ENCODE measurements at places on chromosomes 5 and 9.
A peak's percentile ranks its signal among the peaks of the same experiment; 100 is the strongest.

DNA sequence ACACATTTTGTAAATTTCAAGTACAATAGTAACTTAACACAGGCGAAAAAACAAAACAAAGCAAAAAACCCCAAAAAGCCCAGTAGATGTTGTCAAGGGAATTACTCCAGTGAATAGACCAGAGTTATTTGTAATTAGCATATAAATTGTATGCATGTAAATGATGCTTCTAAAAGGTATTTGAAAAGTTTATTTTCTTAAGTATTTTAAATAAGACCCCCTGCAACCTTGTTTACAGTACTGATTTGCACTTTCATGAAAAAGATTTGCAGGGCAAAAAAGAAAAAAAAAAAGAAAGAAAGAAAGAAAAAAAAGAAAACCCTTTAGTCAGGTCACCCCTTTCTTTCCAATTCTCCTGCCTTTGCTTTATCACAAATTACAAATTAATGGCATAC is 372.3 kb upstream of the IRX2 start:
- no peak for DNase-seq

DNA sequence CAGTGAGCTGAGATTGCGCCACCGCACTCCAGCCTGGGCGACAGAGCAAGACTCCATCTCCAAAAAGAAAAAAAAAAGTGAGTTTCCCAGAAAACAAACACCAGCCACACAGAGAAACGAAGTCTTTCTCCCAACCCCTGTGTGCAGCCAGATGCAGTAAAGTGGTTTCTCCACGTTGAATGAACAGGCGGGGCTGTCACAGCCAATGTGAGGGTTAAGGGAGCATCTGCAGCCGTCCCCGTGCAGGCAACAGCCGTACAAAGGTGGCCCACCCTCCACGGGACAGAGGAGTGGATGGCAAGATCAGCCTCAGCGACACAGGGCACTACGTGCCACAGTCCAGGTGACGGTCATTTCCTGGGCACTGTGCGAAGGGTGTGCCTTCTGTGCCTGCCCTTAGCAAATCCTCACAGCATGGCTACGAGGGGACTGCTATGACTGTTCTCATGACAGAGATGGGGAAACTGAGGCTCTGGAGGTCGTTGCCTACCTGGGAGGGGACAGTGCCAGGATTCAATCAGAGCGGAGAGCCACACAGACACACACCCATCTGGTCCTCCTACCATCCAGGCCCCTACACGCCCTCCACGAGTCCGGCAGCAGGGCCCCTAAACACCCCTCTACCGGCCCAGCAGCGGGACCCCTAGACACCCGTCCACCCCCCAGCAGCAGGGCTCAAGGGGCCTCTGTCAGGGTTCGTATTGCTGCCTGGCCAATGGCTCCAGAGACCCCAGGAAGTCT is 2.3 kb downstream of the VAV2 start:
- DNase-seq: no peak

- DNase-seq: no peak
Observed at GRCh38 chr9:132008855-132009812, 70.5 kb downstream of the MED27 start.

DNA sequence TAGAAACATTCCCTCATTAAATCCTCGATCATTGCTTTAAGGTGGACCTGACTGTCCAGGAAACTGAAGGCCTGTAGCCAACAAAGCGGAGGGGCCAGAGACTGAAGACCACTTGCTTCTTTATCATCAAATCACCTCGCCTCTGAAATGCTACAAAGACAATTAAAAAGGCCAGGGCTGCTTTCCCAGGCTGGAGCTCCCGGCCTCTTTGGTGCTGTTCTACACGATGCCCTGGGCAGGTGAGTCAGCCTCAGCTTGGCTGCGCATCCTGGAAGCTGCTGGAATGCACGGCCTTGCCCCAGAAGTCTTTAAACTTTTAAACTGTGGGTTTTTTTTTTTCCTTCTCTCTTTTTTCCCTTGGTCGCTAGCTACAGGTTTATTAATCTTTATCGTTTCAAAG is 46.5 kb downstream of the SH3PXD2B start:
- DNase-seq: no peak

- DNase-seq: no peak
Observed at GRCh38 chr5:125837866-125838265, 585.3 kb upstream of the GRAMD2B start.

DNA sequence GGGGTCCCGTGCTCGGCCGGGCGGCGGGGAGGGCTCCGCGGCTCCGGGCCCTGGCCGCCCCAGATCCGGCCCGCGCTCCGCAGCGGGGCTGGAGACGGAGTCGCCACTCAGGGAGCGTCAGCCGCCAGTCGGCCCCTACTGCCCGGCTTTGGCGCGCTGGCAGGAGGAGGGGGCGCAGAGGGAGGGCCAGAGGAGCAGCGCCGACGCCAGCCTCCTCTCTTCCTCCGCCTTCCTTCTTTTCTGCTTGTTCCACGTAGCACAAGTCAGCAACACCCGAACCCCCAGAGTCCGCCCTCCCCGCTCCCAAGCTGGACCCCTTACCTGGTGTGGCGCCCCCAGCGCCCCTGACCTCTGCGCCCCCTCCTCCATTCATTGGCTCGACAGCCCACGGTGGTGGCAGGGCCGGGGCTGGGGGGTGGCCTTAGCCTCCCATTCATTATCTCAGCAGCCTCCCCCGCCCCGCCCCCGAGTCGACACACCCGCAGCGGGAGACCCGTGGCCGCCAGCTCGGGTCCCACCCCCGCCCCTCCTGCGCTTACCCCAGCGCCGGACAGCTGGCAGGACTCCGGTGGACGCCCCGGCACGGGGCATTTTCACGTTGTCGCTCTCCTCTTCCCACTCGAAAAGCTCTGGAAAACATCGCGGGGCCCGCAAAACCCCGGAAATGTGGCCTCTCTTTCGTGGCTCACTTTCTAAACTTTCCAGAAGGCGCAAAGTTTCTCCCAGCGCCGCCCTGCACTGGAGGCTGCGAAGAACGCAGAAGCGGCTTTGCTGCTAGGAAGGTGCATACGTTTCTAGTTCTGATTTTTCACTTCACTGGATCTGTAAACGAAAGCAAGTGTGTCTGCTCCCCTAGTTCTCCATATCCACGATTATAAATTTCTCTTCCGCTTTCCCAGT is at the start of gene LPAR1:
TSS of gene LPAR1 (minus strand) at position 140 of the 900 bp plus-strand sequence. CDS start 66,353 bp downstream, outside the sequence.
- peak; percentile 57 for DNase-seq
